Stimulated activated CD8-positive, alpha-beta memory T cell treated with anti-CD3 and anti-CD28 coated beads, Interleukin-12 subunit alpha, Interleukin-12 subunit beta, amount 100 ng/mL, for 4 hours (primary cell): ENCODE measurements at places on chromosomes 13 and 19.
A peak's percentile ranks its signal among the peaks of the same experiment; 100 is the strongest.

DNA sequence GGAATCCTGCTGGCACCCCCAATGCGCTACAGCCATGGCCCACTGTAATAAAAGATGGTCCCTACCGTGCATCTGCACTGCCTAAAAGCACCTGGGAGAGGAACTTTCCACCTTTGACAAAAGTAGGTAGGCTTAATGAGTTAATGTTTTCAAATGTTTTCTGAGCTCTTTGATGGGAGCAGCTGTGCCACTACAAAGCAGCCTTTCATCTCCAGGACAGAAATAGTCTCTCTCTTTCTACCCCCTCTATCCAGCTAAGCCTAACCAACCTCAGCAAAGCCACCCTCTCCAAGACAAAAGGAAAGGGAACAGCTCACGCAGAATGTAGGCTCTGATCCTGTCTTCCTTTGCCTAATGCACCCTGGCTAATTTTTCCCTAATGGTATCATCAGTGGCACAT is 560.2 kb downstream of the UQCRFS1 start:
- no peak for DNase-seq

GRCh38 chr19:5953680-5954213 is 24.2 kb downstream of the RANBP3 start:
- no peak for DNase-seq

GRCh38 chr13:80296638-80297037 is 44.3 kb downstream of the SPRY2 start:
- DNase-seq = no peak

DNA sequence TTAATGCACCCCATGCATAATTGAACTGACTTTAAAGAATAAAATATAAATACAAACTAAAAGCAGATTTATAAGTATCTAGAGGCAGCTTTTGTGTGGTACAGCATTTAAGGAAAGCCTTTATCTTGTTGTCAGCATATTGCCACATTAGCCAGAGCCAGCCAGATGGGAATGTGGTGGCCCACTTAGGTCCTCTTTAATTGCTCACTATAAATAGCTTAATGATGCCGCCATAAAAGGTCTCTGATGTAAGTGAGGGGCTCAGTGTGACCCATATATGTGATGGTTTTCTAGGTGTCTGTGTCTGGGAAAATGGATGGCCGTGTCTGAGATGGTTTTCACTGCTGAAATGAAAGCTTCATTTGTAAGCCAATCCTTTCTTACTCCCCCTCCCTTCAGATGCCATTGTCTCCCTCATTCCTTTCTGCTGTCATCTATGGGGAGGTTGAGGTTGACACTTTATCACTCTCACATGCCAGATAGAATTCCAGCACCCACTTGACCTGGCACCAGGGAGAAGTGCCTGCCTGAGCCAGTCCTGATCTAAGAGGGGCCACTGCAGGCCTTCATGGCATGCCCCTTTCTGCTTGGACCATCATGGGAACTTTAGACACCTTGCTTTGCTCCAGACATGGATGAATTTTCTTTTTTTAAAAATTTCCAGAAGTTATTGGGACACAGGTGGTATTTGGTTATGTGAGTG is 135.3 kb downstream of the MTUS2 start:
- DNase-seq = no peak

DNA sequence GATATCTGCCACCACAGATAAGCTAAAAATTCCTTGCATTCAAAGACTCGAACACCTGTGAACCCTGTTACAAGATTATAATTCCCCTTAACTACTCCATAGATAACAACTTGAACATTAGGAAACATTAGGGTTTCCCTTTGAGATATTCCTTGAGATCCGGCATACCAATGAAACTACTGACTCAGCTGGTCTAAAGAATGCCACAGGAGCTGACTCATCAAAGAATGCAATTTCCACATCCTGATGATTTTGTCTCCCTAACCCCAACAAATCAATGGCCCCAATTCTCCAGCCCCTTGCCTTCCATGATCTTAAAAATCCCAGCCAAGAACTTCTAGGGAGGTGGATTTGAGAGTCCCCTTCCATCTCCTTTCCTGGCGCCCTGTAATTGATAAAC is 35.6 kb upstream of the ZNF599 start:
- DNase-seq = no peak

- DNase-seq = no peak
Observed at GRCh38 chr13:112366907-112367646, 9.1 kb upstream of the SPACA7 start.

- DNase-seq = no peak
Observed at GRCh38 chr13:80379245-80379644, 38.3 kb upstream of the SPRY2 start.

DNA sequence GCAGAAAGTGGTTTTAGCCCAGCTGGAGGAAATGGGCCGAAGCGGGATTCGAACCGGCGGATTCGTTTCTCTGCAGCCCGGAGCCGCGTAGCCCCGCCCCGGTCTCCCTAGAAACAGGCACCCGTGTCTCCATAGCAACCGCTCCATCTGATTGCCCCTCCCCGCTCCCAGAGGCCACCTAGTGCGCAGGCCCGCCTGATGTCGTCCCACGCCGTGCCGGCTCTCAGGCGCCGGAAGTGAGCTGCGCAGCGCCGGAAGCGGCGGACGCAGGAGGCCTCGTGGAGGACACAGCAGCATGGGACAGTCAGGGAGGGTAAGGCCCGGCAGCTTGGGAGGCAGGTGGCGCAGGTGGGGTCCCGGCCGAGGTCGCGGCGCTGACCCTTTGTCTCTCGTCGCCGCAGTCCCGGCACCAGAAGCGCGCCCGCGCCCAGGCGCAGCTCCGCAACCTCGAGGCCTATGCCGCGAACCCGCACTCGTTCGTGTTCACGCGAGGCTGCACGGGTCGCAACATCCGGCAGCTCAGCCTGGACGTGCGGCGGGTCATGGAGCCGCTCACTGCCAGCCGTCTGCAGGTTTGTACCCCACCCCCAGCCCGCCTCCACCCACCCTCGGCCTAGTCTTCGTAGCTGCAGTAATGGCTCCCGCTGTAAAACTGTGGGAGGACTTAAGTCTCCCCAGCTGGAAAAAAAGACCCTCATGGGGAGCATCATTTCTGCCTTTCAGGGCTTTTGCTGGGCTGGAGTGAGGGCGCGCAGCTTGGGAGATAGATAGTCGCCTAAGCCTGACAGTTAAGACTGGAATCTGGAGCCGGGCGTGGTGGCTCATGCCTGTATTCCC is at the start of gene PPAN:
Gene PPAN, plus strand, starts transcription at position 263 of the 837 bp plus-strand sequence. Its CDS starts 33 bp downstream, at position 296.
- peak; percentile 92 for DNase-seq

DNA sequence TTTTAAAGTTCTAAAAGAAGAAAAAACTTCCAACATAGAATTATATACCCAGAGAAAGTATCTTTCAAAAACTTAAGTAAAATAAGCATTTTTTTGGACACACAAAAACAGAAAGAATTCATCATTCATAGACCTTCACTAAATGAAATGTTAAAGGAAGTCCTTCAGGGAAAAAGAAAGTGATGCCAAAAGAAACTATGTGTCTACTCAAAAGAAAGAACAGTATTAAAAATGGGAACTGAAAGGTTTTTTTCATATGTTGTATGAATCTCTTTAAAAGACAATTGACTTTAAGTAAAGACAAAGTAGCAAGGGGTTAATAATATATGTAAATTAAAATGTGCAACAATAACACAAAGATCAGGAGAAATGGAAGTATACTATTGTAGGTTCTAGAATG is 96.5 kb downstream of the DHRS12 start:
- DNase-seq = no peak

DNA sequence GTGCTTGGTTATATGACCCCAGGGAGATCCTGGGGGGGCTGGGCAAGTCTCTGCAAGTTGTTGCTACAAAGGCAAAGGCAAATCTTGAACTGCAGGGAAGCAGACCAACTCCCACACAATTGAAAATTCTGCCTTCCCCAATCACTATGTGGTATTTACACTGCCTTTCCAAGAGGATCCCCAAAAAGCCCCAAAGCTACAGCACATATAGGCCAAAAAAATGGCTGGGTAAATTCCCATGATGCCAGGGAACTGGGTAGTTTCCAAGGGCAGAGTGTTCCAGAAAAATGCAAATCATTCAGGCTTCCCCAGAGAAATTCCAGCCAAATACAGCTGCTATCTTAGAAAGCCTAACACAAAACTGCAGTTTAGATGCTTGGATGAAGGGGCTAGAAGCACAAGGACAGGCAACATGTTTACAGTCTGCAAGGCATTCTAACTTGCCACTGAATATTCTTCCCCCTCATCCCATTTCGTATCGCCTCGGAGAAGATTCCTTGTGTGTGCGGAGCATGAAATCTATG is 6.2 kb downstream of the FOXO1 start:
- no peak for DNase-seq

DNA sequence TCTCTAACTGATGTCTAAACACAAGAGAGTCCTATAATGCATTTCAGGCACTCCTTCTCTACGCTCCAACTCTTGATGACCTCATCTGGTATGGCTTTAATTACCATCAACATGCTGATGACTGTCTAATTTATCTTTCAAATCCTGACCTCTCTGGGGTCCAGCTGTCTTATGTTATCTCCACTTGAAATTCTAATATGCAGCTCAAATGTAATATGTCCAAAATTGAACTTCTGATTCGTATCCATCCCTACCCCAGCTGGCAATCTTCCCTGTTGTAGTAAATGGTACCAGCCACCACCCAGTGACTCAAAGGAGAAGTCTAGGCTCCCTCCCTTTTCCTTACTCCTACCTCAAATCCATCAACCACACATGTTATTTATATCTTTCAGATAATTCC is 288.0 kb upstream of the SLC10A2 start:
- no peak for DNase-seq

- no peak for DNase-seq
Observed at GRCh38 chr13:34208336-34208735, 390.4 kb downstream of the RFC3 start.

GRCh38 chr19:44643605-44644401 is at the start of gene PVR:
TSS of gene PVR (plus strand) at chr19:44643910. CDS start at chr19:44644097, 187 bp downstream.
- peak; percentile 7 for DNase-seq

- peak; percentile 16 for DNase-seq
Observed at GRCh38 chr13:20118268-20119140, 42.3 kb downstream of the GJA3 start.

DNA sequence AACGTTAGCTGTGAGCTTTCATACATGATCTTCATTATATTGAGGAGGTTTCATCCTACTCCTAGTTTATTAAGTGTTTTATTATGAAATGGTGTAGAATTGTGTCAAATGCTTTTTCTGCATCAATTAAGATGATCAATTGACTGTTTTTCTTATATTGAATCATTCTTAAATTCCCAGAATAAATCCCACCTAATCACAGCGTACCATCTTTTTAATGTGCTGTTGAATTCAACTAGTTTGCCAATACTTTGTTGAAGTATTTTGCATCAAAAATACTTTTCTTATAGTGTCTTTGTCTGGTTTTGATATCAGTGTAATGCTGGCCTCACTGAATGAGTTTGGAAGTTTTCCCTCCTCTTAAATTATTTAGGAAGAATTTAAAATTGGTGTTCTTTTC is 138.6 kb upstream of the SGCG start:
- no peak for DNase-seq

DNA sequence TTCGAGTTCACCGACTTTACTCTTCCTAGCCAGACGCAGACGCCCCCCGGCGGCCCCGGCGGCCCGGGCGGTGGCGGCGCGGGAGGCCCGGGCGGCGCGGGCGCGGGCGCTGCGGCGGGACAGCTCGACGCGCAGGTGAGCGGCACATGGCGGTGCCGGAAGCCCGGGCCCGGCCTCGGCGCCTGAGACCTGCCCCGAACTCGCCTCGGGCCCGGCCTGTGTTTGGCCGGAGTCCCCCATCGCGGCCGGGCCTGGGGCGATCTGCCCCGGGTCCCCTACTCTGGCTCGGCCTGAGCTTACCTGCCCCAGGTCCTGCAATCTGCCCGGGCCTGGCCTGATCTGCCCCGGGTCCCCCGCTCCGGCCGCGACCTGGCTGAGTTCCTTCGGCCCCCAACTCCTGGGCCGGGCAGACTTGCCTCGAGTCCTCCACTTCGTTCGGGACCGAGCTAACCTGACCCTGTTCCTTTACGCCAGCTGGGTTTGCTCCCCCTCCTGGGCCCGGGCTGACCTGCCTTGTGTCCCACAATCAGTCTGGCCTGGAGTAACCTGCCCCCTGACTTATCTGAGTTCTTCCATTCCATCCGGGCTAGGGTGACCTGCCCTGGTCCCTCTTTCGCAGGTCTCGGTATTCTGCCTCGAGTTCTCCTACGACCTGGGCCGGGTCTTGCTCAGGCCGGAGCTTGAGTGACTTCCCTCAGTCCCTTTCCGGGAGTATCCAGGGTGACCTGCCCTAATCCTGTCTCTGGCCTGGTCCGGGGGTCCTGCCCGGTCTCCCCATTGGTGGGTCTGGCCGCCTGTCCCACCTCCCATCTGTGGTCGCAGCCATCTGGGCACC is 764 bp downstream of the UPF1 start:
- no peak for DNase-seq

GRCh38 chr13:46598140-46598819 is 45.3 kb downstream of the LRCH1 start:
- no peak for DNase-seq

- DNase-seq = no peak
Observed at GRCh38 chr19:14072535-14073260, at the start of gene MISP3. TSS of gene MISP3 (plus strand) at chr19:14072786. CDS start at chr19:14073310, 524 bp downstream.

- peak; percentile 92 for DNase-seq
Observed at GRCh38 chr19:13152974-13153568, 2.9 kb downstream of the IER2 start.

DNA sequence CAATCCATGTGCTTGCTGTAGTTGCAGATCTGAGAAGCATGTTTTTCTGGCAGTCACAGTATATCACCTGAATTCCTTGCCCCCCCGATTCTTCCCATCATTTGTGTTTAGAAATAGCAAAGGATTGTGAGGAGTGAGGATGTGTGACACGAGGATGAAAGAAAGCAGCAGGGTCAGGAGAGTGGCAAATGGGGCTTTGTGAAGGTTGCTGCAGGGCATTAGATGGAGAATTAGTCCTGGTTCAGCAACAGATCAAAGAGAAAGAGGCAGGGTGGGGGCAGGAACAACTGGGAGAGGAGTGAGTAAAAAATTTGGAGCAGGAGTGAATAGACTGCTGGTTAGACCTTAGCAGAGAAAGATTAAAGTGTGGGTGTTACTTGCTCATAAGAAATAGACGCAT is 47.7 kb upstream of the TNFSF11 start:
- DNase-seq = no peak

DNA sequence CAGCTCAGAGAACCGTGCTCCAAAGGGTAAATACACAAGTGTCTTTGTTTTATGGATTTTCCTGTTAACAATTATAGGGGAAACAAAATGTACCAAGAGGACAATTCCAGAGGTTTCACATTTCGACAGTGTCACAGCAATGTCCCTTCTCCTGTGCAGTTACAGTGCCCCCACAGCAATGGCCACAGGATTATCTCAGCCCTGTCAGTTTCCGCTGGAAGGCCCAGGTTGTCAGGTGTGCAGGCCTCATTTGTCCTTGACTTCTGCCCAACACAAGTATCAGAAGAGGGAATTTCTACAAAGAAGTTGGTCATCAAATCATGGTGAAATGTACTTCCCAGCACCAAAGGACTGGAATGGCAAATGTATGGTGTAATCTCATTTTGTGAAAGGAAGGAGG is 11.2 kb upstream of the N4BP2L2 start:
- DNase-seq = no peak

DNA sequence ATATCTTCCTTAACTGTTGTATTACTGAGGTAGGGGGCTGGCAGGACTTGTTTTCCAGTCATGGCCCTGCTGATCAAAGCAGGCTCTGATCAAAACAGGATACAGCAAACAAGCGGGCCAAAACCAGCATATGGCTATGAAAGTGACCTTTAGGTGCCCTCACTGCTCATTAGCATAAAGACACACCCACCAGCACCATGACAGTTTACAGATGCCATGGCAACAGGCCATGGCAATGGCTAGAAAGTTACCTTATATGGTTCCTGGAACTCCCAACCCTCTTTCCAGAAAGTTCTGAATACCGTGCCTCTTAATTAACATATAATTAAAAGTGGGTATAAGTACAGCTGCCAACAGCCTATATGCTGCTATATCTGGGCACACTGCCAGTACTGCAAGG is 551.4 kb upstream of the SGCG start:
- DNase-seq = no peak

GRCh38 chr19:40143612-40144011 is 47.6 kb upstream of the MAP3K10 start:
- peak; percentile 15 for DNase-seq
